ENCODE measurements at places on chromosomes 1 and 21. TPM values are rescaled to one million over a fixed set of nuclear protein-coding genes. Genes with fewer than 3 reads are reported as not detected.

Gene C1orf141
- total RNA-seq: not detected

DNA sequence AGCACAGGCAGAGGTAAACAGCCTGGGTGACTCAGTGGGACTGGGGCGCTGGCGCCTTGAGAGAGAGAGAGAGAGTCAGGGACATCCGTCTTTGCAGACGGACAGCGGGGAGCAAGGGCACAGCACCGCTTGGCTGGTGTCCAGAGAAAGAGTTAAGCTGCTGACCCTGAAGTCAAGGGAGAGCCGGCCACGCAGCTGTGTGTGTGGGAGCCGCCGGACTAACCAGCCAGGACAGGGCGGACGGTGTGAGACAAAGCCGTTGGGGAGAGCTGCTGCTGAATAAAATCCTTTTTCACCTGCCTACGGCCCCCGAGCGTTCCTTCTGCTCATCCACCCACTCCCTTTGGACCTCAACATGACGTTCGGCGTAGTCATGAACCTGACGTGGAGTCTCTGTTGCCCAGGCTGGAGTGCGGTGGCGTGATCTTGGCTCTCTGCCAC lies 14.5 kb downstream of the CFAP74 start:
- DNase-seq: no peak

DNA sequence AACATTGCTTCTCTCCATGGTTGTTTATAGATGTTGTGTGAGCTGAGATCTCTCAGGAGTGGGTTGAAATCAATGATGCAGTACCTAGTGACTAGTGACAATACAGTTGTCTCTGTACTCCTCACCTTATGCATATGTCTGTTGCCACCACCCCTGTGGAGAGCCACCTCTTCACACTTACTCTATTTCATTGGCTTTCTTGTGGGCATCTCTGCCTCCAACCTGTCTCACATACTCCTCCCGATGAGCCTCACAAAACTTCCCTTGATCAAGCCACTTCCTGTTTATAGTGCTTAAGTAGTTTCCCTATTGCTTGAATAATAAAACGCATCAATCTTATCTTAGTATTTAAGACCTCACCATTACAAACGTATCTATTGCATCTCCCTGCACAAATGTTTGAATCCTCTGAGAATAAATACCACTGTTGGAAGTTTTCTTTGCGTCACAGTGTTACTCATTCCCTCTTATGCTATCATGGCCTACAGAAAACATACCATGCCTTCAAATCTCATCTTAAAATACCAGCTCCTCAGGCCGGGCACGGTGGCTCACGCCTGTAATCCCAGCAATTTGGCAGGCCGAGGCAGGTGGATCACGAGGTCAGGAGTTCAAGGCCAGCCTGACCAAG lies 54.7 kb upstream of the GREM2 start:
- no peak for DNase-seq

DNA sequence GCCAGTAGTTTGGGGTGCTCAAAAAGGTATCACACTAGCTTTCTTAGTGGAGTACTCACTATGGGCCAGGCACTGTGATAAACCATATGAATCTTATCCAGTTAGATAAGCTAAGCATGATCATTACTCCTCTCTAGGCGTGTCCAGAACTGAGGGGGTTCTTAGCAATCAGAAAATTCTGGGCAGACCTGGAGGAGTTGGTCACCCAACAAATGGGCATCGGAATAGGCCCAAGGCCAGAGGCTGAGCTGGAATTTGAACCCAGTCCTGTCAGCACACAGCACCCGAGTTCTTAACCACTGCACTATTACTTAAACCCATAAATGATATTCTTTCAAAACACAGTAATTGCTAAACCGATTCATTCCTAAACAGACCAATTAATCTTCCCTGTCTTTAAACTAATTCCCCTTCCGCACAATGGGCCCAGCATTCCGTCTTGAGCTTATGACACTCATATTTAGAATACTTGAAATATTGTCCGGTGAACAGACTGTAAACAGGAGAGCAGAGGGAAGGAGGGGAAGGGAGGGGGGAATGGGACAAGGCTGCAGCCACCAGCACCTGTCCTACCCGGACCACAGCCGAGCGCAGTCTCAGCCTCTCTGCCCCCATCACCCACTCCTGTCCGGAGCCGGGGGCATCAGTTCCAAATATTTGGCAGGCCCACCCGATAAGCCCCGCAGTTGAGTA lies 113.0 kb upstream of the GADD45A start:
- DNase-seq: no peak

- no peak for DNase-seq
These were observed 7.4 kb upstream of the RGS13 start for GRCh38 chr1:192628396-192629057.
